Upper lobe of left lung (tissue), 6 donors: ENCODE measurements at places on chromosomes 3 and 15.

DNA sequence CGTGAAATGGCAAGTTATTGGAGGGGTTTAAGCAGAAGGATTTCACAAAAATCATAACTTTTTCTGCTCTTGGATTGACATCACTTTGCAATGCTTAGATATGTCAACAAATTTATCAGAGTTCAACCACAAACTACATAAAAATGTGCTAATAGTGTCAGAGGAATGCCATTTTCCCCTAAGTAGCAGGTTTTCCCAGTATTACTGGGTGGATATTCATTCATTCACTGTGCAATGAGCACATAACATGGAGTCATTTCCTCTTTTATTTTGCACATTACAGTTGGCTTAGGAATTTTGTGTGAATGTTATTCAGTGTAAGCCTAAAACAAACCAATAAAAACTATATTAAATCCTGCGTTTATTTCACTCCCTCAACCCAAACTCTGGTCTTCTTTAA lies 537.3 kb upstream of the MCTP2 start:
- no peak for DNase-seq

GRCh38 chr15:80841541-80841940 lies 62.4 kb downstream of the CEMIP start:
- no peak for DNase-seq

DNA sequence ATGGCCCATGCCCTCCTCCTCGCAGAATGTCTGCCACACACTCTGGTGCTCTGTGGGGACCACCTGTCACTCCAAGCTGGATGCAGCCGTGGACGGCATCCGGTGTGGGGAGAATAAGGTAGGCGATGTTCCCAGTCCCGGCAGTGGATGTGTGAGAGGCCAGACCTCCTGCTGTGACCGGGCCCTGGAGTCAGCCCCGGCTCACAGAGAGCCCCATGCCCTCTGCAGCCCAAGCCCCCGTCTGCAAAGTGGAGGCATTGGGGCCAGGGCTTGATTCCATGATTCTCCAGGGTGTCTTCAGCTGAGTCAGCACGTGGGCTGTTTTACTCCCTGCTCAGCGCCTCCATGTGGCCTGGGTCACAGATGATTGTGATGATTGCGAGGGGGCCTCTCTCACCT lies 32.2 kb downstream of the GOLGA6L10 start:
- no peak for DNase-seq

GRCh38 chr3:15787941-15788340 lies 9.8 kb downstream of the ANKRD28 start:
- DNase-seq, result no peak
